ENCODE measurements at places on chromosomes 11 and 22.

- DNase-seq, result no peak
Observed at GRCh38 chr22:39872548-39872947, 21.0 kb downstream of the ENTHD1 start.

- no peak for DNase-seq
Observed at GRCh38 chr22:27997538-27997937, 78.5 kb upstream of the PITPNB start.

- no peak for DNase-seq
Observed at GRCh38 chr22:48581796-48582469, 1245.7 kb downstream of the BRD1 start.

GRCh38 chr22:22026157-22026831, 43.7 kb upstream of the TOP3B start:
- DNase-seq, result no peak

DNA sequence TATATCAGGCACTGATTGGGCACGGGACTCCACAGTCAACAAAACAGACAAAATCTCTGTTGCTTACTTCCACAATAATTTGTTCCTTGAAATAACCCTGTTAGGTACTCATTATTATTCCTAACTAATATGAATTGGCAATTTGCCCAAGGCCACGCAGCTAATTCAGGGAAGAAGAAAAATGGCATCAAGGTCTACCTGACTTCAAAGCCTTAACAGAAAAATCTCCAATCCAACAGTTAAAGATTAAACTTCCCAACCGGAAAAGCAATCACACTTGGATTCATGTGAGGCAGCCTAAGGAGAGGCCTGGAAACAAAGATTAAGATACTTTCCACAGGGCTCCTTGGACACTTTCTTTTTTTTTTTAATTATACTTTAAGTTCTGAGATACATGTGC, 68.9 kb downstream of the PRCP start:
- DNase-seq, result no peak

DNA sequence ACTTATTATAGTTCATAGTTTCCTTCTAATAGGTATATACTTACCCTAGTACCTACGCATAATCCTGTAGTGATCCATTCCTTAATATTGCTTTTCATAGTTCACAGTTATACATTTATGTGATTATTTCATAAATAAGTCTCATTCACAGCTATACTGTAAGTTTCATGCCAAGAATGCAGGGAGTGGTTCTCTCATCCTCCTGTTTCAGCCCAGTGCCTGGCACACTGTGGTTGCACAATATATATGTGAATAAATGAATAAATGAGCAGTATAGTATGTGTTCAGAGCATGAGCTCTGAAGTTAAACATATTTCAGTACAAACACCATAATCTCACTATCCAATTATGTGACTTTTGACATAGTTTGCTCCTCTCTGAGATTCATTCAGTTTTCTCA, 115.8 kb downstream of the MAML2 start:
- DNase-seq, result no peak

- no peak for DNase-seq
Observed at GRCh38 chr11:31259797-31260196, 109.7 kb downstream of the DCDC1 start.

DNA sequence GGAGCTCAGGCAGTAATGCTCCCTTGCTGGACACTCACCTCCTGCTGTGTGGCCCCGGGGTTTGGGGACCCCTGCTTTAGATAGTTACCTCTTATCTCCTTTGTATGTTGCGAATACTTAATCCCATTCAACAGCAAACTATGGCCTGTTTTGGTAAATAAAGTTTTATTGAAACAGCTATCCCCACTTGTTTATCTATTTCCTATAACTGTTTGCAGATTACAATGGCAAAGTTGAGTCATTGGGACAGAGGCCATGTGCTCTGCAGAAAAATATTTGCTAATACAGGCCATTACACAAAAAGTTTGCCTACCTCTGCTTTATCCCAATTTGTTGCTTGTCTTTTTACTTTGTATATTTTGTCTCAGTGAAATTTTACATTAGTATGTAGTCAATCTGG, 68.4 kb downstream of the CACNA1I start:
- no peak for DNase-seq

DNA sequence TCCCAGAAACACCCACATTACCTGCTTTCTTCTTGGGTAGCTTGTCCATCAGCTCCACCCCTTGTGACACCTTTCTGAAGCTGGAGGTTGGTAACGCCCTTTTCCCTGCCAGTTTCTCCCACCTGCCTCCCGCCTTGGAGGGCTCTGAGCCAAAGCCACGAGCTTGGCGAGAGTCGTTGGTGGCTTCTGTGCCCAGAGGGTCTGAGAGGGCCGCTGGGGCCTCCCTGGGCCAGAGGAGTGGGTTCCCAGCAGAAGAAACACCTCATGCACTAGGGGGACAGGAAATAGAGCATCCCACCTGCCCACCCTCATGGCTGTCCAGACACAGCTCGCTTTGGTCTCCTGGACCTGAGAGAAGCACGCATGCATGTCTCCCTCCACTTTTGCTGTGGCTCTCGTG, 37.9 kb downstream of the B3GAT1 start:
- no peak for DNase-seq

DNA sequence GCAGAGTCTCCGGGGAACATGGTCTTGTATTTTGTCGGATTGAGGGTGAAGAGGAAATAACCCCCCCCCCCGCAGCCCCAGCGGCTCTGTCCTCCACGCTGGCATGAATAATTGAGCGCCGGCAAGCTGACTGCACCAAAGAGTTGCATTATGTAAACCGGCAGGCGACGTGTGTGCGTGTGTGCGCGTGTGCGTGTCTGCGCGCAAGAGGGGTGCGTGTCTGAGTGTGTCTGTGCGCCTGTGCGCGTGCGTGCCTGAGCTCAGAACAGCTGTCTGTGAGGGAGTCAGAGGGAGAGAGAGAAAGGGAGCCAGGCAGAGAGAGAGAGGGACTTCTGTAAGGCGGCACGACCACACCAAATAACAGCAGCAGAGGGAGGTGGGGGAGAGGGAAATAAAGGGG, 94.4 kb downstream of the SCN3B start:
- DNase-seq, result no peak

GRCh38 chr11:130653838-130654636, 205.6 kb downstream of the ADAMTS15 start:
- no peak for DNase-seq

GRCh38 chr11:120815319-120816100, 208.4 kb upstream of the TBCEL start:
- no peak for DNase-seq

DNA sequence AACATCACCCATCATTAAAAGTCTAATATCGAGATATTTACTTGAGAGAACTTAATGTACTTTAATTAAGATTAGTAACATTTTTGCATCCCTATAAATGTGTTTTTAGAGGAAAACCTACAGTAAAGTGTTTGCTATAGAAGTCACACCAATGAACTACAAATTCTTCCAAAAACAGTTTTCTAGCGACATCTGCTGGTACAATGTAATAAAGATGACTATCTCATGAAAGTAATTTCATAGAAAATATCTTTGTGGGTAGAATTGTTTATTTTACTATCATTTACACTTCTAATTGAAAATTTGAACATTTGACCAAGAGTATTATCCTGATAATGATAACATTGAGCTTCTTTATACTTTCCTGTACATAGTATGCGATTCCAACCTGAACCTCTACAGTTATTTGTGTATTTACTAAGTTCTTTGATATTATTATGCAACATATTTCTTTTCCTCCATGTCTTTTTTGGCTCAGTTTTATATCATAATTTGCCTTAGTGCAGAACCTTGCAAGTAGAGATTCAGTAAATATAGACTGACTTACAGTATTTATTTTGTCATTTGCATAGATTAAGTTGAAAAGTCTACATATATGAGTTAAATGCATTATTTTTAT, 252.7 kb downstream of the TMEM135 start:
- DNase-seq, result no peak

DNA sequence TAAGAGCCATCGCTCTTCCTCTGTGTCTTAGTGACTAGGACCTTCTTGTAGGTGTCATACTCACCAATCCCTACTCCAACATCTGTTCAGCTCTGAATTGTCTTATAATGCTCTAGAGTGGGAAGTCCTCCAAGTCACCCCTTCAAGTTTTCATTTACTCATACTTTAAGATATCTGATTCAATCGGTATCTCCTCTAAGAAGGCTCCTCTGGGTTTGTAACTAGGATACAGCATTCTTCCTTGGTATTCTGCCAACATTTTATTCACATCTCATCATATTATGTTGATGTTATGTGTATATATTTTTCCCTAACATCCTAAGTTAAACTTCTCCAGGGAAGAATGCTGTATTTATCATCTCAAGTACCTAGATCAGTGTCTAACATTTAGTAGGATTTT, 662.1 kb downstream of the NTM start:
- no peak for DNase-seq

GRCh38 chr11:41866525-41866924, 407.1 kb upstream of the LRRC4C start:
- DNase-seq, result no peak

GRCh38 chr11:62705413-62705812, 1.8 kb downstream of the BSCL2 start:
- DNase-seq, result no peak

- no peak for DNase-seq
Observed at GRCh38 chr11:117908109-117908895, 20.9 kb downstream of the TMPRSS13 start.

DNA sequence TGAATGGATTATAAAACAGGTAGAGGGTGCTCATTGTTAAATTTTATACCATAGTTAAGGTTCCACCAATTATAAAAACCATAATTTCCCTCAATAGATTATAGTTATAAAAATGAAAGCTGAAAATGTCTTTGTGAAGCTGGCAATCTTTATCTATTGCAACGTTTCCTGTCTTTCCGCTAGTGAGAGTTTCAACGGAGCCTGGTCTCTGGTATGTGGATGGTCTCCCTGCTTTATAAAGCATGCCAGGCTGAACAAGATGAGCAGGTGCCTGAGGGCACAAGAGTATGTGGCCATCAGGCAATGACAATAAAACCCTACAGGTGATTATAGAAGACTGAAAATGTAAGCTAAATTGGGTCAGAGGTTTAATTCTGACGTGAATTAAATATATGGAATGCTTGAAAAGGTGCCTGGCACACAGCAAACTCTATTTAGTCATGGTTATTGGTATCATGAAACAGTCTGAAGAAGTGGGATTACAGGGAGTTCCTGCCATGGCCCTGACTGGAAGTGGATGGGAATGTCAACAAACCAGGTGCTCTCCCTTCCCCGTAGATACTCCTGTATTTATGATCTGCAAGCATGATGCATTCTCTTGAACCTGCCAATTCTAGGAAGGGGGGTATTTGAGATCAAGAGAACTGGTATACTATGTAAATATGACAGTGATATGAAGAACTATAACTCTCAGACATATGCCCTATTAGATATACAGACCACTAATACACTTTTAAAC, 115.7 kb downstream of the ENTHD1 start:
- DNase-seq, result no peak

DNA sequence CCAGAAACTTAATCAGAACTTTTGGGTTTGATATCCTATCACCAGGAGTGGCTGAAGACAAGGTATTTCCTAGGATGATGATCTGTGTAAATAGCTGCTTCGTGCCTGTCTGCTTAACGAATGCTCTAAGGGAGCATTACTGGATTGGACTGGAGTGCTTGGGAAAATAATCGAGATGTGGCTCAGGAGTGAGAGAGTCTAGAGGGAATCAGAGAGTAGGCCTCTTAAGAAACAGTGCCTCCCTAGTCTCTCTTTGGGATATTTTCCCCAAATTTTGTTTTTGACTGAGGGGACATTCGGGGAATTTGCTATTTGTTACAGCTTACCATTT, 2.5 kb downstream of the MAML2 start:
- DNase-seq, result no peak

DNA sequence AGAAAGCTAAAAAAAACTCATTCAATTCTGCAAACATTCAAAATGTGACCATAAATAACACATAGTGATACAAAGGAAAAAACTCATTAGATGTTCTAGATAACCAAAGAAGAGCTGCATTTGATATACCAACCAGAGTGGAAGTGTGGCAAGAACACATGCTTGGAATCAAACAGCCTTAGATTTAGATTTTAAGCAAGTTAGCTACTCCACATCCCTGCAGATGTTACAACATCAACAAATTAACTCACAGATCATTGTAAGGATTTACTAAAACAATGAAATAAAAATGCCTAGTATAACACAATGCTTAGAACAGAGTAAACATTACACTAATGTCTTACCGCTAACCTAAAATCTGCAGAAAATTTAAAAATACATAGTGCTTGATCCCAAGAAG, 114.0 kb upstream of the AKIP1 start:
- no peak for DNase-seq

- no peak for DNase-seq
Observed at GRCh38 chr11:35105319-35106079, 33.5 kb upstream of the CD44 start.
